ENCODE measurements at places on chromosomes 3 and 15. TPM values are rescaled to one million over a fixed set of nuclear protein-coding genes. Genes with fewer than 3 reads are reported as not detected.

The IL20RB gene
- 0.60 TPM for total RNA-seq

The AMT gene
- total RNA-seq: 0.68 TPM

The SHC4 gene
- total RNA-seq: 0.17 TPM

The FXR1 gene
- 177 TPM for total RNA-seq

The OXTR gene
- 5.3 TPM for total RNA-seq

The FAM240A gene
- total RNA-seq: not detected

The CHRNA3 gene
- not detected for total RNA-seq

The GOLGA6A gene
- not detected for total RNA-seq

The ISLR gene
- 0.17 TPM for total RNA-seq

The GATA2 gene
- total RNA-seq: 25.0 TPM

The HYAL1 gene
- total RNA-seq: 30.6 TPM

- DNase-seq: no peak
Observed at GRCh38 chr15:67593562-67593961, 51.1 kb downstream of the MAP2K5 start.

DNA sequence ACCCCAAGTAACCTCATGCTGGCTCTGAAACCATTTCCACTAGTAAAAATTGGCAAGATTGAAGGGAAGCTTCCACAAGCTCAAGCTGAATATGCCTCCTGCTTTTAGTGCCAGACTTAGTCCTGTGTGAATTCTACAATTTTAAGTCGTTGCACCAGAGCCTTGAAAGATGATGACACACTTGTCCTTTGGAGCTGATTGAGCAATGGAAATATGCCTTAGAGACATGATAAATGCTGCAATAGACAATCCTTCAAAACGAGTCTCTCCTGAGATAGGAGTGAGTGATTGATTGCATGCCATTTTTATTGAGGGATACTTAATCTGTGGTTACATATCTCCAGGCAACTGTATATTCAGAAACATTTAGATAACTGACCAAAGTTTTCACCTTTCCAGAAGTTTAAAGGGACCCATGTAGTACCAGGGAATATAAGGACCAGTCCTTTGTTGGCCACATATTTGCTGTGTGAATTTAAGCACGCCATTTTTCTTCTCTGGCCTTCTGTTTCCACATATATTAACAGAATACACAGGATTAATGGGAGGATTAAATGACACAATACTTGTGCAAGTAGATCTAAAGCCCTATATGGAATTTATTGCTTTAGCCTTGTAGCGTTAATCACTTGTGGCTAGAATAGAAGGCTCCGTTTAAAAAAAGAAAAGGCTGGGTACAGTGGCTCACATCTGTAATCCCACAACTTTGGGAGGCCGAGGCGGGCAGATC, 65.1 kb downstream of the PPARG start:
- DNase-seq: no peak

- DNase-seq: no peak
Observed at GRCh38 chr3:190694335-190695001, 168.0 kb downstream of the GMNC start.

DNA sequence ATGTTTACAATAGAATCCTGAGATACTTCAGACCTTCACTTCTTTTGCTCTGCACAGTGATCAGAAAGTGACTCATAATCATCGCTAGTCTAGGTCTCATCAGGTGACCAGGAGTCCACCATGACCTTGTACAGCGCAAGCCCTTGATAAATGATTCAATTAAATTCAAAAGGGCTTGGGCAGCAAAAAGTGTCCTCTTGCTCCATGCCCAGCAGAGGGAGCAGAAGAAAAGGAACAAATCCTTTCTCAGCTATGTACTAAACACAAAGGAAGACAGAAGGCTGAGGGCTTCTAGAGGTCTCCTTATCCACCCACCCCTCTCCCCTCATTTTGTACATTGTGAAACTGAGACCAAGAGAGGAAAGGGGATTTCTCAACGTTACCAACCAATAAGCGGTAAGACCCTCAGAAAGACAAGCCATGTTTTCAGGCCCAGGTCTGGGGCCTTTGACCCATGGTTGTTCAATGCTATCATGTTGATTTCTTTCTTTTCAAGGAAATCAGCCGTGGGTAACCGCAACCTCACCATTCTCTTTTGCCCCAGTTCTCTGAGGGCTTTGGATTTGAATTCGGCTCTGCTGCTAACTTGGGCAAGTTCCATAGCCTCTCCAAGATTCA, 74.8 kb downstream of the AQP9 start:
- DNase-seq: peak; percentile 69

DNA sequence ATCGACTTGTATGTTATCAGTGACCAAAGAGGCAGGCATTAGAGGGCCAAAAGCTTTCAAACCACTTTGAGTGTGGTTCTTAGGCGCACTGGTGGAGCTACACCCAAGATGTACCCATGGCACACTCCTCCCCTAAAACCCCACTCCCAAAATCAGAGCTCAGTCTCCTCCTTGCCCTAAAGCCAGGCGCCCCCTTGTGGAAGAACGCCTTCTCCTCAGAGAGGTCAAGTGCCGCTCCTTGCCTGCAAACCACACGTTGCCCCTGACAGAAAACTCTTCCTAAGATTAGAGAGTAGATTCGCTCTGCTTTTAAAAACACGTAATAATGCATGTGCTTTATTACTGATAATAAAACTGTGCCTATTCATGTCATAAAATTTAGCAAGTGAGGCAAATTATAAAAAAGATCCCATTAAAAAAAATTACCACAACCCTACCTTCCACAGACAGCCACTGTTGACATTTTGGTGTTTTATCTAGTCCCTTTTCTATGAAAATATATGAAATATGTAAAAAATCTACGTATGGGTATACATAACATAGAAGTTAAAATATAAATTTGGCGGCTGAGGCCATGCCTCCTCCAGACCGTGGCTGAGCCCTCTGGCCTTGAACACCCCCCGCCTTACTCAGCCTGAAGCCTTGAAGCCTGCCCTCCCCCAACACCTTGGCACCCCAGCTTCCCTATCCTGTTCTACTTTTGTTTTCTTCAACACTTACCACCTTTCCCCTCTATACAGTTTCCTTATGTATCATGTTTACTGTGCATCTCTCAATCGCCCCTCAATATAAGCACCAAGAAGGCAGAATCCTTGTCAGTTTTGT, 33.5 kb downstream of the BCL2L10 start:
- DNase-seq: peak; percentile 88

- DNase-seq: peak; percentile 23
Observed at GRCh38 chr15:63243776-63244175, 33.6 kb upstream of the APH1B start.

GRCh38 chr3:61114316-61114953, 136.8 kb downstream of the FHIT start:
- no peak for DNase-seq

DNA sequence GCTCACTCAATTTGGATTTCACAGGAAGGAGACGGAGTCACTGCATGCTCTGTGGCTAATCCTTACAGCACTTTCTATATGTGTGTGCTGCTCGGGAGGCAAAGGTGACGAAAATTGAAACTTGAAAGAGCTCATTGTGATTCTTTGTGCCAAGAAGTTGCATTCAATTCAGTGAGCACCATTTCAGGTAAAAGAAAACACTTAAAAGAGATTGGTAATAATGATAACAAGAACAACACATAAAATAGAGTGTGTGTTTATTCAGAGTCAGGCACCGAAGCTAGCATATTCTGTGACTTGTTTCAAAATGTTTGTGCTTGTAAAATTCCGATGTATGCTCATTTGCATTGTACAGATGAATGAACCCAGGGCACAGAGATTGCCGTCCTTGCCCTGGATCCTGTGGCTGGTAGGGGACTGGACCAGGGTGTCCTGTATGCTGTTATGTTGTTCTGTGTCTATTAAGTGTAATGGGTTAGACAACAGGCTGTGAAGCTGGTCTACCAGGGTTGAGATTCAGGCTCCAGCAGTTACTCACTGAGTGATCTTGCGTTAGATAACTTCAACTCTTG, 193.3 kb upstream of the PROK2 start:
- no peak for DNase-seq

DNA sequence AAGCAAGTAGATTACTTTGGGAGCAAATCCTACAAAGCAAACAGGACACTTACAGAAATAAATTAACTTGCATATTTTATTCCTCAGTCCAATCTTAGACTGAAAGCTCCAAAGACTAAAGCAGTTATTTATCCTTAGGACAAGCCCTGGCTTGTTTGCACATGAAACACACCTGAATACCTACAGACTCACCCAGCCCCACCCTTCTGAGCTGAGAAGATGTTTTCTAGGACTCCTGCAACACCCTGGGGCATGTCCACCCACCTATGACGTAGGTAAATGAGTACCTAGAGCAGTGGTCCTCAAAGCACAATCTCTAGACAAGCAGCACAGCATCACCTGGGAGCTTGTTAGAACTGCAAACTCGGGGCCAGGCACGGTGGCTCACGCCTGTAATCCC, 80.8 kb downstream of the ANXA2 start:
- no peak for DNase-seq

- peak; percentile 85 for DNase-seq
Observed at GRCh38 chr15:45641999-45642932, 7.4 kb downstream of the SQOR start.

GRCh38 chr3:32934150-32934742, 17.2 kb upstream of the CCR4 start:
- peak; percentile 49 for DNase-seq

- DNase-seq: no peak
Observed at GRCh38 chr3:192170031-192170430, 557.3 kb downstream of the FGF12 start.

GRCh38 chr3:68893600-68894239, 38.6 kb downstream of the TAFA4 start:
- DNase-seq: peak; percentile 64

DNA sequence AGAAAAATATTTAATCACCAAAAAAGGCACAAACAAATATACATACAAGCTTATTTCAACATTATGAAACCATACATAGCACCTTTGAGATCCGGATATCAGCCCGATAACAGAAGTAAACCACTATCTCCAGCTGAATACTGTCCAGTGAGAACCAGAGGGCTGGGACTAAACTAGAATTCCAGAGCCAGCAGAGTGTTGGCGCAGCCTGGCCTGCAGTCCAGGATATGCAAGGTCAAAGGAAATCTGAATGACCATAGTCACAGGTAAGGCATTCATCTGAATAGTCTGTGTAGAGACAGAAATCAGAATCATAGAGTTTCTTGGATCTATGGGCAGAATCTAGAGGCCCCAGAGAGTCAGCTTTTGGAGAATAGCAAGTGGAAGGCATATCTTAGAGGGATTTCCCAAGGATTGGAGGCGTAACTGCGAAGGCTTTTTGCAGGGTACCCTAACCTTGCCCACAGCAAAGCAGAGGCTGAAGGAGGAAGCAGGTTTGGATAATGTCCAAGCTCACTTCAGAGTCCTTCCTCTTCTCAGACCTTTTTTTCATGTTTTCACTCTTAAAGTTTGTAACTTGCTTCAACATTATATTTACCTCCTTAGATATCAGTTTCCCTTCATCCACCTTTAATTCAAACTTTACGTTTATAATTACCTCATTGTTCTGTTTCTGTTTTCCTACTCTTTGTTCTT, 32.5 kb upstream of the TP63 start:
- DNase-seq: no peak
